ENCODE measurements at places on chromosomes 16 and 17.

DNA sequence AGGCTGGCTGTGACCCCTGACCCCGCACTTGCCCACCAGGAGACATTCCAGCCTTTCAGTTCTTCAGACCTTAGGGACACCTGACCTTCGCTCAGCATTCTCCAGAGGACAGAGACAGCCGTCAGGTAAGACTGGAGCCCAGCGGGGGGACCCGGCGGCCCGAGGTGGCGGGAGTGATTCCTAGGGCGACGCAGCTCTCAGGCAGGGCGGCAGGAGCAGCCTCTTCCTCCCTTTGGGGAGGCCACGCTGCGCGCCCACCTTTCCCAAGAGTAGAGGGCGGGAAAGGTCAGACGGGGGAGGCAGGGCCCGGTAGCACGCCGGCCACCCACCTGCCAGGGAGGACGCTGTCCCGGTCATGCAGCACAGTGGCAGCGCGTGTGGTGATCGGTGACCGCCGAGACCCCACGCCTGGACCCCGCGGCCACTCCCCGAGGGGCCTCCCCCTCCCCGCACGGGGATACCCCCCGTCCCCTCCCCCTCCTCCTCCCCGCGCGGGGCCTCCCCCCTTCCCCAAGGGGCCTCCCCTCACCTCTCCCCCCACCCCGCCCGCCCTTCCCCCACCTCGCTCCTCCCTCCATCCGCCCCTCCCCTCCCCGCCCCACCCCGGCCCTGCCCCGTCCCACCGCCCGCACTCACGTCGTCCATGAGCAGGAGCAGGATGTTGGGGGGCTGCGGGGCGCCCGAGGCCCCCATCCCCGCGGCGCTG is 472 bp downstream of the GALNS start:
- peak; percentile 58 for DNase-seq

DNA sequence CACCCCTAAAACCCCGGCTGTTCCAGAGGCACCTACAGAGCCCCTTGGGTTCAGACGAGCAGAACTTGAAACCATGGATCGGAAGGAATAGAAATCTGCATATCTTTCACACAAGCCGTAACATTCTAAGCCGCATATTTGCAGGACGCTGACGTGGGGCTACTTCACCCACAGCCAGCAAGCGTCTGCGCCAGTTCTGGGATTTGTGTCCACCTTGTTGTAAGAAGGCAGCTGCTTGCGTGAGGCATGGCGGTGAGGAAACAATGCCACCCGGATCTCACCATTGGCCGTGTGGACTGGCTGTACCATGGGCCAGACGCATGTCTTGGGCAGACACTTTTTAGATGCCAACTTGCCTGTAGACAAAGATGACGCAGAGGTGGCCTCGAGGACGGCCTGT is 34.5 kb downstream of the TNFRSF13B start:
- no peak for DNase-seq

DNA sequence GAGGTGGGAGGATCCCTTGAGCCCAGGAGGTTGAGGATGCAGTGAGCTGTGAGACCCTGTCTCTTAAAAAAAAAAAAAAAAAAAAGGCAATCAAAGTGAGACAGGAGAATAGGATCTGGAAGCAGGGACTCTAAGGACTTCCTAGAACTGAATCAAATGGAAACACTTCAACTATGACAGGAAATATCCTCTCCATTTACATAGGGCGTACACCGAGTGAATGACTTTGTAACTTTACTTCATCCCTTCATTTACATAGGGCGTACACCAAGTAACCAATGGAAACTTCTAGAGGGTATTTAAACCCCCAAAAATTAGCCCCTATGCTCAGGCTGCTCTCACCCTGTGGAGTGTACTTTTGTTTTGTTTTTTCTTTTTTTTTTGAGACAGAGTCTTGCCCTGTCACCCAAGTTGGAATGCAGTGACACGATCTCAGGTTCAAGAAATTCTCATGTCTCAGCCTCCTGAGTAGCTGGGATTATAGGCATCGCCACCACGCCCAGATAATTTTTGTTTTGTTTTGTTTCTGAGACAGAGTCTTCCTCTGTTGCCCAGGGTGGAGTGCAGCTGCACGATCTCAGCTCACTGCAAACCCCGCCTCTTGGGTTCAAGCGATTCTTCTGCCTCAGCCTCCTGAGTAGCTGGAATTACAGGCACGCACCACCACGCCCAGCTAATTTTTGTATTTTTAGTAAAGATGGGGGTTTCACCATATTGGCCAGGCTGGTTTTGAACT is 9.6 kb upstream of the PRPSAP1 start:
- no peak for DNase-seq

DNA sequence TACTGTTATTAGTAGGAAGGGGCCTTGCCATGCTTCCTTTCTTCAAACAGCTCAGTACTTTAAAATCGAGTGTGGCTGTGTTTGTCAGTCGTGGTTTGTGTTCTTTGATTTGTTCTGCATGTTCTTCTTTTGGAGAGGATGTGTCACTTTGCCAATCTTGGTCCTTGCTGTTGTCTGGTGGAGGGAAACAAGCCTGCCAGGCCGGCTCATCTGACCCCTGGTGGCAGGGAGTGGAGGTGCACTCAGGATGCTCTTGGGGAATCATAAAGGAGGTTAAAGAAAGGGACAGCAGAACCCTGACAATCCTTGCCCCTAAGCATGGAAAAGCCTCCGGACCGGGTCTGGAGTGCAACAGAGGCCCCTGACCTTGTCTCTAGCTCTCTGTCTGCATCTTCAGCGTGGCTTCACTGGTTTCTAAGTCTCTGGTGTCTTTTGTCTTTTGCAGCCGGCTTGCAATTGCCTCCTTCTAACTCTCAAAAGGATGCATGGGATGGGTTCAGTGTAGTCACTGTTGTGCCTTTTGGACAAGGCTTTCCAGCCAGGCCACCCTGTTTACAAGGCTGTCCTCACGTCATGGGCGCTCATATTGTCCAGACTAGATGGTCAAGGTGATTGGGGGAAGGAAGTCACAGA is 135.8 kb downstream of the WWOX start:
- DNase-seq: peak; percentile 85

- no peak for DNase-seq
Measured at GRCh38 chr17:71163121-71163812, 957.6 kb upstream of the SOX9 start.

GRCh38 chr17:29591146-29591736 is 1.7 kb upstream of the ANKRD13B start:
- DNase-seq: peak; percentile 60

DNA sequence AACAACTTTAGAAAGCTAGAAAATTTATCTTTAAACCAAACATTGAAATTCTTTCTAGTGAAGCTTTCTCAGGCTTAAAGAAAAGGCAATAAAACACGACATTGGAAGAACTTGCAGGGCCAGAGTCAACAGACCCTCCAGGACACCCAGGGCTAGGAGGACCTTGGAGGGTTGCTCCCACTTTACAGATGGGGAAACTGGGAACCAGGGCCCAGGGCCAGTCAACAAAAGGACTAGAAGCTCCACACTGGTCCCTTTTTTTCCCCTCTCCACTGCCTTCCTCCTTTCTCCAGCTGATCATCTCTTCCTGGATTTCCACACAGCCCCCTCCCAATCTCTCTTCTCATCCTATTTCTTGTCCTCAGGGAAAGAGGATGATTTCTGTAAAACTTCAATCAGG is 307.7 kb upstream of the CDH5 start:
- no peak for DNase-seq

DNA sequence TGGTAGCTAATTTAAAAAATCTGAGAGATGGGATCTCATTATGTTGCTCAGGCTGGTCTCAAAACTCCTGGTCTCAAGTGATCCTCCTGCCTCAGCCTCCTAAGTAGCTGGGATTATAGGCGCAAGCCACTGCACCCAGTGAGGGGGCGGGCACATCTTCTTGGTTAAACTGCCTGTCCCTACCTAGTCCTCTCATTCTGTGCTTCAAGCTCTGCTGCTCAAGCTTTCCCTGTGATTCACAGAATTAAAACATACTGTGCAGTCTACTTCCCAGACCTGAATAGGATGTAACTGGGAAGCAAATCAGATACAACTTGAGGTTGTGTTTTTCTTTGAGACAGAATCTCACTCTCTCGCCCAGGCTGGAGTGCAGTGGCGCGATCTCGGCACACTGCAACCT is 2.3 kb downstream of the MRPL38 start:
- DNase-seq: no peak

DNA sequence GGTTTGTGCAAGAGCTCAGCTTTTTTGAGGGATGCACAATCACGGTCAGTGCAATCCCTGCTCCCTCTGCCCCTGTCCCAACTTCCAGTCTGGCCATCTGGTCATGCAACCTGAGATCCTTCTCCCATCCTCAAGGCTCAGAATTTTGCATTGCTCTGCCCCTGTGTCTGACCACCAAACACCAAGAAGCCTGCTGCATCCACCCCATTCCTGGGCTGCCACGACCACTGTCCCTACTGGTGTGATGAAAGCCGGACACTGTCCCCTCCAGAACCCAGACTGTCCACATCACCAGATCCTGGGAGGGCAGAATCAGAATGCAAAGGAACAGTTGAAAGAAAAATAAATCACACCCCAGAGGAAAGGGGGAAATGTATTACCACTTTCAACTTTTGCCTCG is 231.0 kb downstream of the C16orf78 start:
- DNase-seq: no peak

DNA sequence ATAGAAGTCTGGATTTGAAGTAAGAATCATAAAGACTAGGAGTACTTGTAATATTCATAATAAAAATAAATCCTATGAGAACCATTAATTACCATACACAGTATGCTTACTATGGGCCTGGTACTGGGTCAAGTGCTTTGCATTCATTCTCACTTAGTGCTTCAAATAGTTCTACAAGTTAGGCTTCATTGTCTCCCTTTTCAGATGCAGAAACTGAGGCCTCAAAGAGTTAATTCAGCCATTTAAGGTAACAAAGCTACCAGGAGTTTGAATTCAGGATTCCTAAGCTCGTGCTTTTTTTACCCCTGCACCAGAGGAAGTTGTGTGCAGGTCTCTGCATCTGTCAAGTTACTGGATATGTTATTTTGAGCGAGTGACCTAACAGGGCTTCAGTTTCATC is 1098.4 kb upstream of the EEF2KMT start:
- peak; percentile 25 for DNase-seq

- DNase-seq: peak; percentile 50
Measured at GRCh38 chr16:86300746-86301481, 209.4 kb upstream of the FOXF1 start.

DNA sequence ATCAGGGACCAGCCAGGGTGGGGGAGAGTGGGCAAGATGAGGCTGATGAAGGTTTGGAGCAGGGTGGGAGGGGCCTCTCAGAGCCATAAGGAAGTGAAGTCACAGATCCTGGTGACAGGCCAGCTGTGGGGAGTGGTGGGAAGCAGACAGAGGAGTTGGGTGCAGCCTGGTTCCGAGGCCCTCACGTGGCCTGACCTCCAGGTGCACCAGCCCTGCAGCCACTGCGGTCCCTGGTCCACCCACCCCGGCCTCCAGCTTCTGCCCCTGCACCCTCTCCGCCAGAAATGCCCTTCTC is 3.9 kb upstream of the ZFPM1 start:
- no peak for DNase-seq

DNA sequence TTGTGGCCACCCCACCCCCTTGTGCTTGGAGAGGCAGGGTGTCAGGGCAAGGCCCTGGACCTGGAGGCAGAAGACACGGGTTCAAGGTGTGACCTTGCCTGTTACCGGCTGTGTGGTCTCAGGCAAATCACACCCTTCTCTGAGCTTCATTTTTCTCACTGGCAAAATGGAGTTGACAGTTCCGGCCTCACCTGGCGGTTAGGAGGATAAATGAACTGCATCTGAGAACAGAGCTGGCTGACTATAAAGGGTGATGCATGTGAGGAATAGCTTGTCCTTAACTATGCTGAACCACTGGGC is 4.2 kb upstream of the MEOX1 start:
- DNase-seq: no peak

DNA sequence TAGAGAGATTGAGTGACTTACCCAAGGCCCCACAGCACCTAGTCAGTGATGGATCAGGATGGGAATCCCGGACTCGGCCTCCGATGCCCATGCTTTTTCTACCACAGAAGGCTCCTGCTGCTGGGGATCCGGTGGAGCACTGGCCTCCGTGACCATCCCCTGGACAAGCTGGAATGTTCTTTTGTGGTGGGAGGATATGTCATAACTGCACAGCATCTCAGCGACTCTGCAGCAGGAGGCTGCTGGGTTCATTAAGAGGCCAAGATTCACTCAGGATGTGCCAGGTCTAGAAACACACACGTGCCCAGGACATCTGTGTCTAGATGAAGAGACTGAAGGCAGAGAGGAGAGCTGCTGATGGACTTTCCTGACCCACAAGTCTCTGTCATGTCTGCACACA is 34.7 kb upstream of the NGFR start:
- no peak for DNase-seq

GRCh38 chr17:16473044-16474011 is 18.7 kb downstream of the LRRC75A start:
- DNase-seq: no peak

- DNase-seq: no peak
Measured at GRCh38 chr17:20256144-20256543, 211.2 kb downstream of the LGALS9B start.

DNA sequence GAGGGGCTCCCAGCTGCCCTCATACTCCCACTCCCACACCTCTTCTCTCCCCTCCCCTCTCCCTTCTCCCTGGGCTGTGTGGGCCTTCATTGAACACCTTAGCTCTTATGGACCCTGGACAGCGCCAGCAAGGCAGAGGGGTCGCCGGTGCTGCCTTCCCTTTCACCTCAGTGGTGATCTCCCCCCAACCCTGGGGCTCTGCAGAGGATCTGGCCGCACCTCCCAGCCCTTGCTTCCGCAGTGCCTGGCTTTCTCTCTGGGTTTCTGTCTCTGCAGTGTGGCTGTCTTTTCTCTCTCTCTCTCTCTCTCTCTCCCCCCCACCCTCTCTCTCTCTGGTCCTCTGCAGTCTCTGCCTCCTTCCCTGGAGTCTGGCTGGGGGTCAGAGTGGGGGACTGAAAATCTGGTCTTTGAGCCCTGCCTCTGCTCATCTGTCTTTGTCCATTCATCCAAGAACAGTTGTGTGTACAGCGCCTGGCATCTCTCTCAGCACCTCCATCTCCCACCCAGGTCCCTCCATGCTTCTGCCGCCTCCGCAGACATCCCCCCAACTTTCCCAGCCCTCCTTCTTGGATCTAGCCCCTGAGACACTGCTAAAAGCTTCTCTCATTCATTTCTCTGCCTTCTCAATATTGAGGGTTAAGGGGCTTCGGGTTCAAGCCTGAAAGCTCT is 1.1 kb downstream of the SEZ6L2 start:
- DNase-seq: peak; percentile 46

DNA sequence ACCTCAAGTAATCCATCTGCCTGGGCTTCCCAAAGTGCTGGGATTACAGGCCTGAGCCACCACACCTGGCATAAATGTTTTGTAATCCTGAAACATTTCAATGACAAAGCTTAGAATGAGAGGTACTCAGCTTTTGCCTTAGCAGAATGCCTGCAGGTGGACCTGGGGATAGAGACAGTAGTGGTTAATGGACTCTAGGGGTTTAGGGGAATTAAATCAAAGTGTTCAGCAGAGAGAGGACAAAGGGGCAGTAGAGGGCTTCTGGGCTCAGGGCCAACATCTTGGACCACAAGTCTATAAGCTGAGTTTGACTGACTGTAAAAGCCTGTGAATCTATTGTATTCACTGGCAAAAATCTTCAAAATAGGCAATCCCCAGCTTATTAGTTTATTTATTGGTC is 36.0 kb upstream of the MED13 start:
- DNase-seq: no peak

- no peak for DNase-seq
Measured at GRCh38 chr16:82331974-82332750, 162.1 kb upstream of the MPHOSPH6 start.

GRCh38 chr16:84825896-84826557 is 6.2 kb downstream of the CRISPLD2 start:
- no peak for DNase-seq

Data from iPS-NIHi11 (cell line).